ENCODE measurements at places on chromosomes 11 and 22.

GRCh38 chr11:19772480-19772879 lies 59.8 kb downstream of the NAV2 start:
- no peak for DNase-seq

- no peak for DNase-seq
Observed at GRCh38 chr11:77377734-77378133, 76.2 kb upstream of the GDPD4 start.

DNA sequence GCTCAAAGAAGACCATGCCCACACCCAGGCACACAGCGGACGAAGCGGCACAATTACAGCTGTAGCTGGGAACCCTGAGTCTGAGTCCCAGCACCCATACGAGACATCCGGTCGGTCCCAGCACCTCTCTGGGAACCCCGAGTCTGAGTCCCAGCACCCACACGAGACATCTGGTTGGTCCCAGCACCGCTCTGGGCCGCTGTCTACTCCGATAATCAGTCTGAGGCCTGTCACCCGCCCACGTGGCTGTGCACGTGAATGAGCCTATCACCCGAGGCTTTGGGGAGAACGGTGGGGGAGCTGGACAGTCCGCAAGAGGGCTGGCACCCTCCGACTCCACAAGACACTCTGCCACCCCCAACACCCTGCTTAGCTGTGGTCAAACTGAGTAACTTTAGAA lies 6.2 kb downstream of the TTLL8 start:
- no peak for DNase-seq

DNA sequence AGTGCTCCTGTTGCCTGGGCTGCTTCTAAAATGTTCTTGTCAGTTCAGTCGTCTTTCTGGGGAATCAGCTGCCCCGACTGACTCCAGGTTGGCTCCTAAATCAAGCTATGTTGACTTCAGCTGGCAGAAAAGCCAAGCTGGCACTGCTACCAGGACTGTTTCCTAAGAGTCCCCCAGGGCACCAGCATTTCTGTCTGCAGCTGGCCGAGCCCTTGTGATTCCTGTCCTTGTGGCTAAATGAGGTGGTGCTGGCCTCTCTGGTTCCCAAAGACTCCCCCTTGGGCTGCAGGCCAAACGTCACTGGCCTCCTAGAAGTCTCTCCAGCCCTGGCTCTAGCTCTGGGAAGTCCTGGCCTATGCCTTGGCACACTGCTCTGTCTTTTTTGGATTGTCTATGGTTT lies 31.1 kb downstream of the GRAMD1B start:
- DNase-seq: no peak

All from anterior cingulate cortex (tissue), 58 donors.